CD4-positive, alpha-beta memory T cell (primary cell): ENCODE measurements at places on chromosomes 16 and 17.

GRCh38 chr17:65115839-65116238, 21.3 kb upstream of the RGS9 start:
- no peak for DNase-seq

DNA sequence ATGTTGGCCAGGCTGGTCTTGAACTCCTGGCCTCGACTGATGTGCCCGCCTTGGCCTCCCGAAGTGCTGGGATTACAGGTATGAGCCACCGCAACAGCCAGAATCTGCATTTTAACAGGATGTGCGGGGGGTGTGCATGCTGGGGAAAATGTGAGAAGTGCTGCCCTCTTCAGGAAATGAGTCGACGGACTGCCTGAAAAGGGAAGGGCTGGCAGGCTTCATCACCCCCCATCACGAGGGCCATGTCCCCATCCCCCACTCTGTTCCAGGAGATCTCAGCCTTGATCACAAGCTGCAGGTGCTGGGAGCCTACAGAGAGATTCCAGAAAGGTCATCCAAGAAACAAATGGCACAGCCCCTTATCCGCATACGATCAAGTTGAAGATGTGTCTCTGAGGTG, 195.3 kb upstream of the RPL38 start:
- DNase-seq, result no peak

- DNase-seq, result no peak
These were observed 8.6 kb upstream of the APPBP2 start for GRCh38 chr17:60534613-60535157.

DNA sequence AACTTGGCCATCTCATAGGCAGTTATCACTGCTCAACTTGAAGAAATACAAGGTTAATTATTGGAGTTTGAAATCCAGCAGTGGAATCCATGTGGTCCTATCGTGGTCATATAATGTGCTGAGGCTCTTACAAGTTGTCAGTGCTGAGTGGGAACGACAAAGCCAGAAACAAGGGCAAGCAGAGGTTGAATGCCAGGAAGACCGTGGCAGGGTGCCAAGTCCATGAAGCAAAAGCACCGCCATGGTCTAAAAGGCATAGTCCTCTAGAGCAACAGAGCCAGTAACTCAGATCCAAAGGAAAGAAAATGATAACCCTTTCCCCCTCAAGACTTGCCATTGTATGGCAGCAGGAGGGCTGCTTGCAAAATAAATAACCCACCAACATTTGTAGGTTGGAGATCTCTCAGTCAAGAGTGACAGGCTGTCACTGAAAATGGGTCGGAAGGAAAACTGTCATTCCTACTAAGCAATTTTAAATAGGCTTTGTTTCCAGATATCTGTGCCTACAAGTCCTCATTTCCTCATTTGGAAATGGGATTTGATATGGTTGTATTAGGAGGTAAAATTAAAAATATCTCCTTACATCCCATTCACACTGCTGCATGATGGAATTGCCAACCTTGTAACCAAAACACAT, 36.4 kb upstream of the HSBP1 start:
- DNase-seq, result no peak

DNA sequence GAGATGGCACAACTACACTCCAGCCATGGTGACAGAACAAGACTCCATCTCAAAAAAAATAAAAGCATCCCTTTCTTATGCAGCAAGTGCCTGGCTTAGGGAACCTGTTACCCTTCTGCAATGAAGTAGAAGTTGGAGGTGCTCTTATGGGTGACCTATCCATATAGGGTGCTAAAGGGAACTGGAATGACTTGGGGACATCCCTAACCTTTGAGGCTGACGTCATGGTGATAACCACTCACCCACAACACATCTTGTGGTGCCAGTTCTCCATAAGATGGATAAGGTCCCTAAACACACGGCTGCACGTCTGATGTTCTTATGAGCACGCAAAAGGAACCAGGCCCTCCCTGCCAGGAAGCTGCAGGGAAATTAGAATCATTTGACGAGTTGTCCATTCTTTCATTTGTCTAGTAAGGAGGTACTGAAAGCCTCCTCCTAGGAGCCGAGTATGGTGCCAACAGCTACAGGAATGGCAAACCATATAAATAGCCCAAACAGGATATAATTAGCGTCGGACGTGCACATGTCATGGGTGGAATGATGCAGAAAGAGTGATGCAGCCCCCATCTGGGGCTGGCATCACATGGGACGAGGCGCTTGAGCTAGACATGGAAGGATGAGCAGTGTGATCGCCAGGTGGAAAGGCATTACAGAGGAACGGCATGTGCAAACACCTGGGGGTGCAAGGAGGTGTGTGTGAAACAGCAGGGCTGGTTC, 52.5 kb downstream of the ARHGAP27 start:
- DNase-seq, result no peak

- no peak for DNase-seq
These were observed 222.3 kb upstream of the TNRC6C start for GRCh38 chr17:77736199-77736585.

GRCh38 chr16:50248845-50249244, 17.5 kb upstream of the ADCY7 start:
- DNase-seq, result no peak

DNA sequence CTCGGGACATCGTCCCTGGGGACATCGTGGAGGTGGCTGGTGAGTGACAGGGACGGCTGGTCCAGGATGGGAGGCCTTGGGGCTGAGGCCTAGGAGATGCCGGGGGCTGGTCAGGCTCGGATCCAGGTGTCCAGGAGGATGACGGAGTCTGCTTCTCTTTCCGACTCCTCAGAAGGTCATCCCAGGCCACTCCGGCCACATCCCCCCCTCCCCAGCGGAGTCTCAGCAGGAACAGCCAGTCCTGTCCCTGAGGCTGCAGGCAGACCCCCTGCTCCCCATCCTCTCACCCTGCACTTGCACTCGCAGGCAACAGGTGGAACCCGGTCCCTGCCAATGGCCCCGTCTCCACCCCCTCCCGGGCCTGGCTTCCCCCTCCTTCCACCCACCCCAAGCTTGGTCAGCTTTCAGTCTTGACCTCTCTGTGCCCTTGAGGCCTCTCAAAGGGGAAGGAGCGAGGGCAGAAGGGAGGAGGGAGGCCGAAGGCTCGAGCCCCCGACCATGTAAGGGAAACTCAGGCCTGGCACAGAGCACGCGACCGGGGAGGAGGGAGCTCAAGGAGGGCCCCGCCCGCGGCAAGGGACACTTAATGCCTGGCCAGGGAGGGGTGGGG, 4.4 kb downstream of the ATP2A1 start:
- DNase-seq, result no peak

DNA sequence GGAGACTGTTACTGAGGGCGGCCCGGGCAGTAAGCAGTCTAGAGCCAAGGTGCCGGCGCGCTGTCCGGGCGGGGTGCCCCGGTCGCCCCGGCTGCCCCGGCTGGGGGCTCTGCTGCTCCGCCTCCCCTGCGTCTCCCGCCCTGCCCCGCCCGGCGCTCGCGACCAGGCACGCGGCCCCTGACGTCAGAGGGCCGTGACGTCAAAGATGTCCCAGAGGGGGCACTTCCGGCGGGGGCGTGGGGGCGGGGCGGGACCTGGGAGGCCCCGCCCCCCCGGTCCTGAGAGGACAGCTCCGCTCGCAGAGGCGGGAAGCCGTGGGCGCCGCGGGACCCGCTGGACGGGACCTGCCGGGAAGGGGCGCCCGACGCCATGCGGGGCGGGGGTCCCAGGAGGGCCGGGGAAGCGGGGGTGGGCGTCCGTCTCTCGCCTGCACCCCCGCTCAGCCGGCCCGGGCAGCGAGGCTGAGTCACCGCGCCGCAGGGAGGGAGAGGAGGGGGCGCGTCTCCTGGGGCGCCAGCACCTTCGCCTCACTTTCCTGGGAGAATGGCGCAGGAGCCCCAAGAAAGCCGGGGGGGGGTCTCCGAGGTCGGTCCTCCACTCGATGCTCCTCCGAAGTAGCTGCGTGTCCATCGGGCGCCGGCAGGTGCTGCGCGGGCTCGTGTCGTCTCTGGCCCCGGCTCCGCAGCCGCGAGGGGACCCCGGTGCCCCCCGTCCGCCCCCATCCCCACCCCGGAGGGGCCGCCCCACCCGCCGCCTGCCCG, 4.4 kb upstream of the HIC1 start:
- peak; percentile 80 for DNase-seq

GRCh38 chr17:44587339-44587738, 30.1 kb downstream of the FZD2 start:
- DNase-seq, result no peak

DNA sequence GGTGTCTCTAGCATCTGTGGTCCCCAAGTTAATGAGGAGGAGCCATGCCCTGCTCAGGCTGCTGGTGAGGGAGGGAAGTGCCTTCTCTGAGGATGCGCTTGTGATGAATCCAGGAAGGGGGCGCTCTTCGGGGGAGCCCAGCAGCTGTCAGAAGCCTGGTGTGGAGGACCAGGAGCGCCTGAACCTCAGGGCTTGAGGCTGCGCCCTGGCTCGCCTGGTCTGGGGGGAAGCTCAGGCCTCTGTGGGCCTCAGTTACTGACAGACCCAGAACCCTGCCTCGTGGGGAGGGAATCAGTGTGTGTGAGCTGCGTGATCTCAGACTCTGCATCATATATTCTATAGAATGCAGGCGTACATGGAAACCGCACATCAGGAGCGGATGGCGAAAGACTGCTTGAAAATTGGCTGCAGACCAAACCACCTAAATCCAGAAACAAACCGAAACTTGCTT, 126.1 kb downstream of the SEC14L1 start:
- DNase-seq, result no peak

- DNase-seq, result no peak
These were observed 904.3 kb upstream of the CDH8 start for GRCh38 chr16:62940569-62940968.

DNA sequence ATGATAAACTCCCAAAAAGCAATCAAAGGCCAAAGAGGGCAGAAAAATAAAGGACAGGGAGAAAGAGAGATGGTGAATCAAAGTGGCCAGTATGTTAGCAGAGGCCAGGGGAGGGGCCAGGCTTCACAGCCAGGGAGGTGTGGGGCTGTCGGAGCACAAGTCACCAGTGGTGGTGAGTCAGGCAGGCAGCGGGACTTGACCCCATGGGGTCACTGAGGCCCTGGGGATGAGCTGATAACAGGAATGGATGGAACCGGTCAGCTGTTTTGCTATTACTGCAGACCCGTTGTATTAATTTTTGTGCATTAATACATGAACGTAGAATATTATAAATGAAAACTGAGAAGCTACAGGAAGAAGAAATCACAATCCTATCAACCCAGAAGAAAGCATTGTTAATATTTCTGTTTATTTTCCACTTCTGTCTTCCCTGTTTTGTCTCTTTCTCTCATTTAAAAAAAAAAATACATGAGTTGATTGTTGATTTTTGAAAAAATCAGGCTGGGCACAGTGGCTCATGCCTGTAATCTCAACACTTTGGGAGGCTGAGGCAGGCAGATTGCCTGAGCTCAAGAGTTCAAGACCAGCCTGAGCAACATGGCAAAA, 106.9 kb downstream of the SOCS1 start:
- DNase-seq, result no peak

GRCh38 chr17:78940258-78940657, 15.1 kb upstream of the TIMP2 start:
- no peak for DNase-seq

DNA sequence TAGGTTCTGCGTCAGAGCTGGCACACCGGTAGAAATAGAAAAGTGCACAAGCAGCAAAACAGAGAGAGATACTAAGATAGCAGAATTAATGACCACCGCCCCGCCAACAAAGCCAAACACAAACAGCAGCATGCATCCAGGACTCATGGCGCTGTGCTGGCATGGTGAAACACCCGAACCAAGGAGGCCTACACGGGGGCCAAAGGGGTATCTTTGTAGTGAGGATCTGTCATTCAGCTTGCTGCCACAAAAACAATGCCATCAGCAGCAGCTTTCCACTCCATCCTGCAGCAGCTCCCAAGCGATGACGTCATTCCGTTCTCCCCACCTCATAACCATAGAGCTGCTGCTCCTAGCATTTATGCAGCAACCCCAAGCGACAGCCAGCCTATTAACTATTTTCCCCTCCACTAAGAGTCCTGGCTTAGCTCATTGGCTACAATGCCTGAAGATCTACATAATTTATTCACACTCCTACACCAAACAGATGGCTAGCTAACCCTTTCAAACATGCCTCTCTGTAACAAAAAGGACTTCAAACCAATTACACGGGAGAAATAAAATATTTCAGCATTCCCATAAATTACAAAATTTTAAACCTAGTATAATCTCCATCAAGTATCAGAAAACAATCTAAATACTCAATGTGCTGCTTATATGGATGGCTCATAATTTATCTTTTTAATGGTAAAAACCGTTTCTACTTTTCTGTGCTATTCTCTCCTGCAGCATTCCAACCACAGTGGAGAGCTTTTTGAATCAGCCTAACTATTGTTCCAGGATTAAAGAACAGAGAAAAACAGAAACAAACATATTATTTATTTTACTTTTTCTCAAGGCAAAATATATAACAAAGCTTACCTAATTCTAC, 73.9 kb downstream of the SPAG9 start:
- DNase-seq, result no peak

DNA sequence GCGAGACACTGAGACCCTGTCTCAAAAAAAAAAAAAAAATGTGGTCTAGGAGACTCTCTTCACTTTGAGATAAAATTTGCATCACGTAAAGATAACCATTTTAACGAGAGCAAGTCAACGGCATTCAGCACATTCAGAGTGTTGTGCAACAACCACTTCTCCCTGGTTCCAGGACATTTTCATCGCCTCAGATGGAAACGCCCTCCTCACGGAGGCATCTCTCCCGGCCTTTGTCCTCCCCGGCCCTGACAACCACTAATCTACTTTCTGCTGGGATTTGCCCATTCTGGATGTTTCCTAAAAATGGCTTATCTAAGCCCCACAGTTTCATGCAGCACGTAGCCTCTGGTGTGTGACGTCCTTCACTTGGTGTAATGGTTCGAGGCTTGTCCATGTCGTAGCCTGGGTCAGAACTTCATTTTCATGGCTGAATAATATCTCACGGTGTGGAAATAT, 6.4 kb upstream of the NPRL3 start:
- DNase-seq, result no peak

DNA sequence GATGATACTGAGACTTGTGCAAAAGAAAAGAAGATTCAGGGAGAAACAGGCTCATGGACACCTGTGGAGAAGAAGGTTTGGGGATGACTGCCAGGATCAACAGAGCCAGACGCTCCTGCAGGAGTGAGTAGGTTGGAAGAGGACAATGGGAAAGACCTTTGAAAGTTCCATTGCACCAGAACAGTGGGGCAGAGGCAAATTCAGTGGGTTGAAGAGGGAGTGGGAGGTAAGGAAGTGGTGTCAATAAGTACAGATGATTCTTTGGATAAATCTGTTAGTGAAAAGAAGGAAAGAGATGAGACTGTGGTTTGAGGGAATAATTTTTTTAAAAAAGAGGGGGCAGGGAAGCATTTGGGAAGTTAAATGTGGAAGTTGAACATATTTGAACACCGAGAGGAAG, 212.8 kb downstream of the SOX9 start:
- DNase-seq, result no peak

DNA sequence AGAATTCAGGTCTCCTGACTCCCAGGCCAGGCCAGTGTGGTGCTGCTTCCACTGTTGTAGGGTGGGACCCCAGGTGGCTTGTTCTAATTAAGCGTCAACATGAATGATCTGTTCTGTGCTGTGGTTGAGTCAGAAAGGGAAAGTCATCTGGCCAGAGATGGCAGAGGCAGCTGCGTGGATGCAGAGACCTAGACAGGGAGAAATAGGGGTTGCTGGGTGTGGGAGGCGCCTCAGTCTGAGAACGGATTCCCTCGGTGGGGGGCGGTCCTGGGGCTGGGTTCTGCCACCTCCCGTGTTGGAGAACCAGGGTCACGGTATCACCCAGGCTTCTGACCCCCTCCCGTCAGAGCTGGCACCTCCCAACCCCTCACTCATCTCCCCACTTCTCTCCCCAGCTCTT, 5.6 kb downstream of the FBRS start:
- no peak for DNase-seq

- peak; percentile 66 for DNase-seq
These were observed 4.6 kb downstream of the ZSCAN10 start for GRCh38 chr16:3094289-3095027.

- no peak for DNase-seq
These were observed 7.3 kb downstream of the TBC1D24 start for GRCh38 chr16:2482249-2482648.
